NCI-H1105 treated with DMSO at 0.1 percent for 48 hours (cell line): ENCODE measurements at places on chromosomes 7 and 10.
A peak's percentile ranks its signal among the peaks of the same experiment; 100 is the strongest.

DNA sequence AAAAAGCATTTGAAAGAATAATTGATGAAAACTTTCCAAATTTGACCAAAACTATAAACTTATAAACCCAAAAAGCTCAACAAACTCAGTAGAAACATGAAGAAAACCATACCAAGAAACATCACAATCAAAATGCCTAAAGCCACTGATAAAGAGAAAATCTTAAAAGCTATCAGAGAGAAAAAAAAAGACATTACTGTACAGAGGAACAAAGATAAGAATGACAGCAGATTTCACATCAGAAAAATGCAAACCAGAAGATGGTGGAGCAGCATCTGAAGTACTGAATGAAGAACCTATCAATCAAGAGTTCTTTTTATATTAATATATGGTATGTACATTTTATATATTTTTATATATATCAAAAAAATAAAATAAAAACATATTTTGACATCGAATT lies 2.4 kb upstream of the GPAM start:
- DNase-seq = no peak

- no peak for DNase-seq
These were observed 8.7 kb downstream of the TTYH3 start for GRCh38 chr7:2640482-2640830.

GRCh38 chr7:142181211-142181610 lies 69.7 kb downstream of the MGAM2 start:
- no peak for DNase-seq

DNA sequence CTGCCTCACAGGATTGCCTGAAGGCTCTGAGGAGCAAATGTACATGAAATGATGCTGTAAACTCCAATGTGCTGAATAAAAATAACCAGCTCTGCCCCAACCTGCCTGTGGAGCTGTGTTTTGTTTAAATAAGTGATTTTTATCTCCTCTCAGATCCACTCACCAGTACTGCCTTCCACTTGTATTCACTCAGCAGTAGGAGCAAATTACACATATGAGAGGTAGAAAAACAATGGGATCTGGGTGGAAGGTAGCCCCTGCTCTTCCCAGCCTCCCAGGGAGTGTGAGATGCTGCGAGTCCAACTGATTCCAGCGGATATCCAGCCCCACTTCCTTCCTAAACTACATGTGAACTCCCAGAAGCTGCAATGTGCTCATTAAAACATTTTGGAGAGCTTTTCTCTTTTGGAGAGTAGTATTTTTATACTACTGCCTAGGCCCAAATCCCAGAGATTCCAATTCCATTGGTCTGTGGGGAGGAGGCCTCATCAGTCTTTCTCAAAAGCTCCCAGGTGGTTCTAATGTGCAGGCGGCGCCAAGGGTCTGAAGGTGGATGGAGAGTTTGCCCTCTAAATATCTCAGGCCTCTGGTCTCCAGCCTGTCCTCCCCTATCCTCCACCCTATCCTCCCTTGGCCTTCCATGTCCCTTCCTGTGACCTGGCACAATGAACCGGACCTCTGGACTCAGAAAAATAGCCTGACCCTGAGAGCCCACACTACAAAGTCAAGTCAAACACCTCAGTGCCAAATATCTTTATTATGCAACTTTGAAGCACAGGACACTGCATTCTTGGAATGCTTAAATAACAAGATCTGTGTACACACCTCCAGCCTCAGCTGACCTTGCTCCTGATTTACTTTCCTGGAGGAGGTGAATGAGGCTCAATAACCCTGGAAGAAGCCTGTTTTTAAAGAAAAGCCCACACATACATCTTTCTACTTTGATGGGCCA lies 46.2 kb downstream of the CPVL start:
- peak; percentile 8 for DNase-seq

- DNase-seq = no peak
These were observed 16.5 kb downstream of the GRIFIN start for GRCh38 chr7:2459674-2460073.

GRCh38 chr10:21138769-21139340 lies 241.7 kb upstream of the NEBL start:
- no peak for DNase-seq

GRCh38 chr10:119509909-119510451 lies 32.5 kb downstream of the RGS10 start:
- no peak for DNase-seq

DNA sequence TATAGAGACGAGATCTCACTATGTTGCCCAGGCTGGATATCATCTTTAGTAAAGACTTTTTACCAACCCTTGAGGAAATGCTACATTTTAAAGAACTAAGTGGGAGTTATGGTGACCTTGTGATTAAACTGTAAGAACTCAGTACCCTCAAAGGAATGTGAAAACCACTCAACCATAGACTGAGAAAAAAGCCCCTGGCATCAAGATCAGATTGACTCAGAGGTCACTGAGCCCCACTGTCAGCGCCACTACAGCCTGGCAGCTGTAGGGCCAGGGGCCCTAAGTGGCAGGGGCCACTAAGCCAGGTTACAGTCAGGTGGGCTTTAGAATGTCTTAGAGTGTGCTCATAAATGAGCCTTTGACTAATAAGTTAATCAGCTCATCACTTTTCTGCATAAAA lies 55.9 kb downstream of the APBB1IP start:
- DNase-seq = no peak

DNA sequence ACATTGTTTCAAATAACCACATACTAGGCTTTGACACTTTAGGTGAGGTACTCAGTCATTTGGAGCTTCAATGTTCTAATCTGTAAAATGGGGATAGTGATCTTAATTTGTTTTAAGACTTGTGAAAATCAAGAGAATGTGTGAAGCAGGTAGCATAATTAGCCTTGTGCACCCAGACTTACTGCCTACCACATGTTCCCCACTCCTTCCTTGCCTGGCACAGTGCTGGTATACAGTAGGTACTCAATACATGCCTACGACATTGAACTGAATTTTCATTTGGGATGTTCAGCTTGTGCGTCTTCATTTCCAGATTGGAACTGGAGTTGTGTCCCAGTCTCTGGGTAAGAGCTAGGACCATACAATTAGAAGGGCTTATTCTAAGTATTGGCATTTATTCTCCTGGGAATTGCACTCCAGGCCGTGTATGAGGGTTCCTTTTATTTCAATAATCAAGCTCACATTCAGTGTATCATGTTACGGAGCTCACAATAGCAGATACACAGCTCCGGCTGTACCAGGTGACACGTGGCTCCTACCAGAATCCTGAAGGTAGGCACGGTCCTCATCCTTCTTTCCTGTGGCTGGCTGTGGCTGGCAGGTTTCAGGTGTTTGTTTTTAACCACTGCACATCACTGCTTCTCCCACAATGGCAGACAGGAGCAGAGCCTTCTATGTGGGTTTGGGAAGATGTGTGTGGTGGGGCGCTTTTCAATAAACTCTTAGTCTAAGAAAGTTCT lies 109.4 kb upstream of the PDCD4 start:
- peak; percentile 55 for DNase-seq

GRCh38 chr7:29647020-29647654 lies 83.5 kb downstream of the PRR15 start:
- DNase-seq = no peak

DNA sequence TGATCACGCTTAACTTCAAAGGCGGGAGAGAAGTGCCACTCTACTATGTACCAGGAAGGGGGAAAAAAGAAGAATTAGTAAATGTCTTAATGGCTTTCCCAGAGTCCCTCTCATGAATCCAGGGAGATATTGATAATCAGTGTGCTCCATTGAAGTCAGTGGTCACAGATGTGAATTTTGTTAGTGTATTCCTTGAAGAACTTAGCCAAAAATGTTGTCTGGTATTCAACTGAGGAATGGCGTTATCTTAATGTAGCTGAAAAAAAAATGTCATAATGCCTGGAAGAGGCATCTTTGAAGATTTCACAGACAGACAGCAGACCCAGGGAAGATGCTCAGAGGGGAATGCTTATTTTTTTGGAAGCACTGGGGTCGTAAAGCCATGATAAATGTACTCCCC lies 250.4 kb downstream of the WDR11 start:
- DNase-seq = no peak

DNA sequence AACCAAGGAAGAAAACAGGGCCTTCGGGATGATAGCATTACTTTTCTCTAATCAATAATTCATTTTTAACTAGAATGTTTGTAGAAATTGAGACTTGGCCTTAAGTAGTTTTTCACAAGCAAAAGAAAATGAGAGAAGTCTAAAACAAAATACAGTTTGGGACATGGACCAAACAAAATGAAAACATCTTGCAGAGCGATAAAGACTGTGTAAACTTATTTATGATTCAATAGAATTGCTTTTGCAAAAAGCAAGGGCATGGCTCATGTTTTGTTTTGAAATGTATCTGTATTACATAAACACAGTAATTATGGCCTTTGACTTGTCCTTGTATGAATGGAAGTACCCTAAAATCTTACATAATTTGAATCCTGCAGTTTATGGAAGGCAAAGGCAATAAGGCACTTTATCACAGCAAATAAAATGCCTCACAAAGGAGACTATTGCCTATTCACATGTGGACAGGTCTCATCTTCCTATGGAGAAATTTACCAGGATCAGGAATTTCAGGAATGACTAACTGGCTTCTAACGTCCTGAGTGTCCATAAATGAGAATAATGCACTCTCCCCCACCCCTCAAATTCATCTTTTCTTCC lies 295.2 kb downstream of the PTEN start:
- DNase-seq = no peak

DNA sequence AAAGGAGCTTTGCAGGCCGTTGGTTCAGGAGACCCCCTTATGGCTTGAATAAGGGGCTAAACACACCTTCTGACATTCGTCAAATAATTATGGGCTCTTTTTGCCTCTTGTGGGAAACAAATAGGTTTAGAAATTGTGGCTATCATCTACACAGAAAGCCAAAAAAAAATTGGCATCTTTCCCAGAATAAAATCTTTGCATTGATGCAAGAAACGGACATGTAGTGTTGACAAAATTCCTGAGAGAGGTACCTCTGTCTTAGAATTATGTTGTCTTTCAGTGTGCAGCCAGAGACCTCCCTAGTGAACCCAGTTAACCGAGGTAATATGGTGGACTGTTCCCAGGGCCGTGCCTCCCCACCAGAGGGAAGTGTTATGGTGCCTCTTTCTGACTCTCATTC lies 283.9 kb downstream of the SDHAF3 start:
- peak; percentile 63 for DNase-seq

DNA sequence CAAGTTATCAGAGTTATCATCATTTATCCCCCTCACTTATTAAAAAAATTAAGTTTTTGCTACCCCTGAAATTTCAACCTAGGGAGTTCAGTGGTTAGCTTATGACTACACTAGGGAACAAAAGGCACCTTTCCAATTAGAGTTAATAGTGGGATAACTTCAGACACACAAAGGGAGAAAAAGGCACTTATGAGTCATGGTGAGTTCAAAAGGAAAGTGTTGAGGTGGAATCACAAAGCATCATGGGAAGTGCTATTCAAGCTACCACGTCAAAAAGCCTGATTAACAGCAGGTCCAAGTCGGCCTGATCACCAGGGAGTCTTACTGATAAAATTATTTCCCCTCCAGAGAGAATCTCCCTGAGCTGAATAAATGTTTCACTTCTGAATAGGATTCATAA lies 165.7 kb downstream of the C7orf25 start:
- no peak for DNase-seq

GRCh38 chr10:124265391-124265745 lies 153.4 kb downstream of the OAT start:
- DNase-seq = no peak

DNA sequence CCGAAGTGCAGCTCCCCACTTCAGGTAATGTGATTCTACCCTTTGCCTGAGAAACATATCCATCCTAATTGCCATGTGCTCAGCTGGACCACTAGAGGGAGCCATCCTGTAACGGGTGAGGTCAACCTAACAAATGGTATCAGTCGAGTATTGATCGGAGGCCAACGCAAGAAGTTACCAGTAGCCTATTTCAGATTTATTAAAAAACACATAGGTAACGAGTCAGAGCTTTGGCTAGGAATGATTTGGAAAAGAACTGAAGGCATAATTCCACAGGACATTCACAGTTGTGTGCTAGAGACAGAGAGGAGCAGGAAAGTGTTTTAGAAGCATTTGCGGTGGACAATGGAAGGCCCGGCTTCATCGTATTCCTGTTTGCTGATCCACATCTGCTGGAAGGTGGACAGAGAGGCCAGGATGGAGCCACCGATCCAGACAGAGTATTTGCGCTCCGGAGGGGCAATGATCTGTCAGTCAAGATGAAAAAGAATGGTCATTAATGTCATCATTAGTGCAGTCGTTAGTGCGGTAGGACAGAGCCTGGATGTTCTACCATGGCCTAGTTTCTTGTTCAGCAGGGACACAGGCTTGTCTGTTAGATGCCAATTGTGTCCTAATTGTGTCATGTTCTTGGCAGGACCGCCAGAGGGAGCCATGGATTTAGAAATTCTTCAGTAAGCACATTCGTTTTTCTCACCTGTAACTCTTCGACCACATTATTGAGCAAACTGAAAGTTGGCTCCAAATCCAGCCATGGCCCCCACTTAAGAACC lies 17.5 kb downstream of the ACTA2 start:
- peak; percentile 77 for DNase-seq

DNA sequence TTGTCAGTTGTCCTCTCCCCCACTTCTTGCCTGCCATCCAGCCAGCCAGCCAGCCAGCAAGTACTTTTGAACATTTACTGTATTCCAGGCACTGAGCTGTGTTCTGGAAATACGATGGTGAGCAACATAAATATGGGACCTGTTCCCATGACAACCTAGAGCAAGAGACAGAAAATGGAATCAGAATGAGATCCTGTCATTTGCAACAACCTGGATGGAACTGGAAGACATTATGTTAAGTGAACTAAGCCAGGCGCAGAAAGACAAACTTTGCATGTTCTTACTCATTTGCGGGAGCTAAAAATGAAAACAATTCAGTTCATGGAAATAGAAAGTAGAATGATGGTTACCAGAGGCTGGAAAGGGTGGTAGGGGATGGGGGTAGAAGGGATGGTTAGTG lies 140.7 kb downstream of the ICA1 start:
- no peak for DNase-seq

DNA sequence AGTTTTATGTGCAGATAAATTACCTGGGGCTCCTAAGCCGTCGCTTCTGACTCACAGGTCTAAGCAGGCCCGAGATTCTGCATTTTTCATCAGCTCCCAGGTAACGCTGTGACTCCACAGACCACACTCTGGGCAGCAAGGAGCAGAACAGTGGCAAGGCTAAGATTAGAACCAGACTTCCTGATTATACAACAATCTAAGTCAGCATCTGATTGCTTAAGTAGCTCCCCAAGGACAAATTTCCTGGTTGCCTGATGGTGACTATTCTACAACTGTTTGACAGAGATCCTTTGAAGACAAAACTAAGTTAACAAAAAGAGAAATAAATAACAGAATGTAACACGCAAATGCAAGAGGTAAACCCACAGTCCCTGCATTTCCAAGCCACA lies 69.0 kb downstream of the CREB3L2 start:
- no peak for DNase-seq

DNA sequence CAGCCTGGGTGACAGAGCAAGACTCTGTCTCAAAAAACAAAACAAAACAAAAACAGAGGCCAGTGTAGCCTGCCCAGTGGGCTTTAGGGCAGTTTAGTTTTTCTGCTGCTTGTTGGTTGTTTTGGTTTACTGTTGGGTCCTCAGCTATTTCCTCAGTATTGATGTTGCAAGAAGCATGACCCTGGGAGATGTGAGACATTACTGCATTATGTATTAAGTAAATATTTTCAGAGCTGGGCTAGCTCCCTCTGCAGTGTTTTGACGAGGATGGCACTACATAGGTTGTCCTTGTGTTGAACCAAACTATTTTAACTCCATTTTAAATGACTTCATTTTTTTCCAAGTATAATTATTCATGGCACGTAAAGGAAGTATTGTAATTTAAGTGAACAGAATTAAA lies 4.8 kb downstream of the AKAP9 start:
- no peak for DNase-seq

GRCh38 chr7:18808026-18808425 lies 309.4 kb downstream of the TWIST1 start:
- DNase-seq = no peak
